ENCODE measurements at places on chromosomes 2 and 18.

- DNase-seq = no peak
Observed at GRCh38 chr2:225381609-225382008, 17.9 kb upstream of the NYAP2 start.

- DNase-seq = no peak
Observed at GRCh38 chr2:191696001-191696400, 18.1 kb downstream of the NABP1 start.

DNA sequence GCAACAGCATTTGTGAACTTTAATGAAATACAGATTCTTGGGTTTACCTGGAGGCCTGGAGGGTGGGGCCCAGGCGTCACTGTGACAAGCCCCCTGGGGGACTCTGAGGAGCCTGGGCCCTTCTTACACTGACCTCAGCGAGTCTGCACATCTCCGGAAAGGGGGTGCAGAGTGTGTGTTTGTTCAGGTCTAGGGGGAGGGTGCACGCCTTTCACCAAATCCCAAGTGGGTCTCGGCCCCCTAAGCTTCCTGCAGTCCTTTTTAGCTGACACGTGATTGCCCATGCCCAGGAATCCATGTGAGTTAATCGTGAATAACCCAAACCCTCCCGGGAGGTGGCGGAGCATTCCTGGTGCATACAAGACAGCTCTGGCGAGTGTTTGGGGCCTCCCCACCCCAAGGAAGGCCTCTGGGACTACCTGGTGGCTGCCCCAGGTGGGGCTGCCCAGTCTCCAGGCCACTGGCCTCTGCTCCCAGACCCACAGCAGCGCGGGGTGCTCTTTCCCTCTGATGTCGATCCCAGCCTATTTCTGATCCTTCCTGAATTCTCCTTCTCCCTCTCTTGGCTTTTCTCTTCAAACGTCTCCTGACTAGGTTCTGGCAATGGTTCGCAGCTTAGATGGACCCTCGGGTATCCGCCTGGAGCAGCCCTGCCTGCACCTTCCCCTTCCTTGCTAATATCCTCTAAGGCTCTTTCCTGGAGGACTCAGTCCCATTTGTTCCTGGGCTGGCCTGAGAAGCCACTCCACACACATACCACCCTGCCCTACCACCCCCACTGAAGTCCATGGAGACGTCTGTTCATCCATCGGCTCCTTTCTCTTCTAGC is 10.0 kb downstream of the NGEF start:
- no peak for DNase-seq

DNA sequence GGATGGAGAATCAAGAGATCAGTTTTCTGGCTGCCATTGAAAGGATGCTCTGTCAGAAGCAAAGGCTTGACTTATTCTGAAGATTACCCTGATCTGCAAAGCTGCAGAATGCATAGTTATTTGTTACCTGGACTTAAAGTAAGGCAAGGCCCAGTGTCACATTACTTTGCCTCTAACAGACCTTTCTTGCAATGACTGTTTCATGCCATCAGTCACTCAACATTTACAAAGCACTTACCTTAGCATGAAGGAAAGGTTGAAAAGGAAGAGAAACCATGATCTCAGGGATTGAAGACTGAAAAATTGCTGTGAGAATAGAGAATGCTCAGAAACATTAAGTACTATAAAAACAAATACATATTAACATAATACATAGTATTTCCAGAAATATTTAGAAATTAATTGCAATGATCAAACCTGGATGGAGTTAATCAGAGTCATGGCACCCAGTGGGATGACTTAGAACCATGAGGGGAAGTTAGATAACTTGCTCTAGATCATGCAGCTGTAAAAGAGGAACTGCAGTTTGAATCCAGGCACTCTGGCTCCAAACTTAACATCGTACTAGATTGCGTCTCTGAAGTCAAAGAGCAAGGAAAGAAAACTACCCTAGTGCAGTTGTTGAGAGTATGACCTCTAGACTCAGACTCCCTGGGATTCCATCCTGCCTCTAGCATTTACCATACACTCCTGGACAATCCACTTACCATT is 26.5 kb upstream of the FAM117B start:
- DNase-seq = no peak

DNA sequence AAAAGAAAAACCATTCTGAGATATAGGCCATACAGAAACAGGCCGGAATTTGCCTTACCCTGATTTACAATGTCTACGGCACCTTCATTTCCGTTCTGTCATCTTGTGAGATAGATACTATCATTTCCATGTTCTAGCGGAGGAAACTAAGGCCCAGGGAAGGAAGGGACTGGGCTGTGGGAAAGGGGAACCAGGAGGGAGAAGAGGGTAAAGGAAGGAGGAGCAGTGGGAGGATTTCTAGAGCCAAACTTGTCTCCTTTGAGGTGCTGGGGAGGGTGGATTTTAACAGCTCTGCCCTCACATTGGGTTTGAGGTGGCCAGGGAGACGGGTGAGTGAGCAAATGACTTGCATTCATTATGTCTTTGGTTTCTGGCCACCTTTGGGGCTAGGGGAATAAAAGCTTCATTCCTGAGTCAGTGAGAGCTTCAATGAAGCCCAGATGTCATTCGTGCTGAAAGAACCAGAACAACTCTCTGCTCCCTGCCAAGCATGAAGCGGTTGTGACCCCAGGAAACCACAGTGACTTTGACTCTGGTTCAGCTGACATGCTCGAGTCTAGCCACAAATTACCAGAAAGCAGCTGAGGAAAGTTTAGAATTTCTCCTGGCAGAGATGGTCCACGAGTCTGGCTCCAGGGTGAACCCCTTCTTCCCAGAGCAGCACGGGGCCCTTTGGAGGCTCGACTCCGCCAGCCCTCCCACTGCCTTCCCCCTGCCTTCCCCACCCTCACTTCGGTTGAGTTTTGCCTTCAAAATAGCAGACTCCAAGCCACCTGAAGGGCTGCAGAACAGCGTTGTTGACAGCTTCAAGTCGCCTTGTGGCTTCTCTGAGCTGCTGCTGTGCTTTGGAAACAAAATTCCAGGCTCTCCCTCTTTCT is 3.8 kb downstream of the ACTG2 start:
- DNase-seq = no peak

- no peak for DNase-seq
Observed at GRCh38 chr2:161068670-161069069, 91.6 kb upstream of the TANK start.

DNA sequence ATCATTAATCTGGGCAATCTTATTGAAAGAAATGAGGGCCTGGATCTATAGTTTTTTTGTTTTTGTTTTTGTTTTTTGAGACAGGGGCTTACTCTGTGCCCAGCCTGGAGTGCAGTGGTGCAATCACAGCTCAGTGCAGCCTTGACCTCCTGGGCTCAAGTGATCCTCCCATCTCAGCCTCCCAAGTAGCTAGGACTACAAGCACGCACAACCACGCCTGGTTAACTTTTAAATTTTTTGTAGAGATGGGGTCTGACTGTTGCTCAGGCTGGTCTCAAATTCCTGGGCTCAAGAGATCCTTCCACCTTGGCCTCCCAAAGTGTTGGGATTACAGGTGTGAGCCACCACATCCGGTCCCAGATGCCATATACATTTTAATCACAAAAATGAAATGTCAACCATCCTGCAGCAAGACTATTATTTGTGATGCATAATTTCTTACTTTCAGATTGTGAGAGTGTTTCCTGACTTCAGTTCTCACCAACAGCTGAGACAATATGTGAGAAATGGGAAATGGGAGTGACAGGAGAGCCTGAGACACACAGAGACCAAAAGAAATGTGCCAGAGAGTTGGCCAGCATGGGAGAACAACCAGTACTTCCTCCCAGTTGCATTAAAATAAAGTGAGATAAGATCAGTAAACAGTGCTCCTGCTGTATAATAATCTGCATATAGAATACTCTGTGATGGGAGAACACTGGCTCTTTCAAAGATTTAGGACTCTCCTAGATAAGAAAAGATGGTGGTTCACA is 87.6 kb downstream of the METTL8 start:
- no peak for DNase-seq

GRCh38 chr2:130388221-130388907 is 32.5 kb downstream of the PTPN18 start:
- no peak for DNase-seq

DNA sequence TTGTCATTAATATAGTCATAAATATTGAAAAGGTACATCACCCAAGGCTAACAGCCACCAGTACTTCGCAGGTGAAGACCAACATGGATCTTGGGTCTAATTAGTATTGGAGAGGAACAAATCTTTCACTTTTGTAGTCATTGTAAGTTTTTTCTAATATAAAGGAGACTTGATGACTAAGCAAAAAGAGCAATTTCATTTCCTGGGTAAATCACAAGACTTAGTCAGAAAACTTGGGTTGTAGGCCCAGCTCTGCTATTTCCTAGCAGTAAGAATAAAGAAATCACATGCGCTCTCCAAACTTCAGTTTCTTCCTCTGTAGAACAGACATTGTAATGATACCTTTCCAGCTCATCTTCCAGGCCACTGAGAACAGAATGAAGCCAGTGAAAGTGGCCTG is 40.9 kb downstream of the NRP2 start:
- DNase-seq = no peak

GRCh38 chr2:182291296-182291695 is 135.5 kb downstream of the PDE1A start:
- no peak for DNase-seq

DNA sequence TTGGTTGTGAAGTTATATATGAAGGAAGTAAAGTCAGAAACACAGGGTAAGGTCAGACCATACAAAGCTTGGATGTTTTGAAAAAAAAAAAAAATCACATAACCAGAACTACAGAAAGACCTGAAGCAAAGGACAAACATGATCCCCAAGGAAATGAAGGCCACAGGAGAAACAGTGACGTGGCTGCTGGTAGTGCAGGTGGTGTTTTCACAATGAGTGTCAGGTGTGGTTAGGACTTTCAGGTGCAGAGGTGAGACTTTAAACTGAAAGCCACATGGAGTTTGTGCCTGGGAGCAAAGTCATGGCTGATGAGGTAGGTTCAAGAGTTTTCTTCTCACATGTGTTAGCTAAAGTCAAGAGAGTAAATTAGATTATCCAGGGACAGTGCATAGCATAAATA is 270.7 kb downstream of the PIEZO2 start:
- DNase-seq = no peak

DNA sequence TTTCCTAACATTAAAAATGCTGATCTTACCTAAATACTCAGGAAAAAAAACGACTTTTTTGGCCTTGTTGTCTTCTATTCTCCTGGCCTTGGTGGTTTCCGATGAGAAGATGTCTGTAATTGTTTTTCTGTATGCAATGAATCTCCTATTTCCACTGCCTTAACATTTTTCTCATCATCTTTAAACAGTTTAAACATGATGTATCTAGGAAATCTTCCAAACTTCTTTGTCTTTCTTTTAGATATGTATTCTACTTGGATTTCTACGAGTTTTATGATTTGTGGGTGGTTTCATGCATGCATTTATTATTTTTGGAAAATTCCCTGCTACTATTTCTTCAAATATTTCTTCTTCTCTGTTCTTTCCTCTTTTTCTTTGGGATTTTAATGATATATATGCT is 288.6 kb upstream of the GYPC start:
- no peak for DNase-seq

GRCh38 chr2:42569116-42569711 is 782 bp downstream of the MTA3 start:
- no peak for DNase-seq

DNA sequence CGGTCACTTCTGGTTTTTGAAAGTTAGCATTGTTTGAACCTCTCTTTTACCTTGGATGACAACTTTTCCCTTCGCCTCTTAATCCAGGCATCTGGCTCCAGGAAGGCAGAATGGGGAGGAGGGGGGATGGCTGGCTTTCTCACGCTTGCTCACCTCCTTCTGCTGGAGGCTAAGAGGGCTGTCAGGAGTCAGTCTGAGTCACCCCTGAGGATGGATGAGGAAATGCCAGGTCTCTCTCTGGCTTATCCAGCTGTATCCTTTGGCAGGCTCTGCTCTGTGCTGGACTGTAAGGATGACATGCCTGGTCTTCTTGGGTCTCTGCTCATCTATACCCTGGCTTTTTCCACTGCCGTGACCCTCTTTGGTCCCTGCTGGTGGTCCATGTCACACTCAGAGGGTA is 142.9 kb upstream of the GYPC start:
- DNase-seq = no peak

- DNase-seq = no peak
Observed at GRCh38 chr18:39571511-39571910, 2005.9 kb upstream of the CELF4 start.

GRCh38 chr2:144780983-144781382 is 261.1 kb upstream of the ZEB2 start:
- DNase-seq = no peak

GRCh38 chr2:119476301-119477112 is 44.9 kb downstream of the TMEM37 start:
- DNase-seq = no peak

GRCh38 chr2:234879671-234880455 is 72.0 kb upstream of the SH3BP4 start:
- no peak for DNase-seq
